D721Med (cell line): ENCODE measurements at places on chromosomes 5 and 9.

DNA sequence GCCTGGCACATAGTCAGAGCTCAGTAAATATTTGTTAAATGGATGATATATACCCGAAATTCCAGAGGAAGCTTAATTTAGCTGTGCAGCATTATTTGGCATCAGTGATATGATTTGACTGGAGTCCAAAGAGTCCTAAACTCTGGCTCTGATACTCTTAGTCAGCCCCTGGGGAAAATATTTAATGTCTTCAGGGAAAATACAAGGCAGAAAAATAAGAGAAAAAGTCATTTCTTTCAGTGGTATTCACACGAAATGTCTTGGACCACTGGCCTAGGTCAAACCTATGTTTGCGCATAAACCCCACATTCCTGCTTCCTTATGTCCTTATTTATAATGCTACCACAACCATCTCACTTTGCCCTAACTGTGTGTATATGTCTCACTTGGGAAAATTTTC is 23.8 kb downstream of the GLRA1 start:
- DNase-seq = no peak

DNA sequence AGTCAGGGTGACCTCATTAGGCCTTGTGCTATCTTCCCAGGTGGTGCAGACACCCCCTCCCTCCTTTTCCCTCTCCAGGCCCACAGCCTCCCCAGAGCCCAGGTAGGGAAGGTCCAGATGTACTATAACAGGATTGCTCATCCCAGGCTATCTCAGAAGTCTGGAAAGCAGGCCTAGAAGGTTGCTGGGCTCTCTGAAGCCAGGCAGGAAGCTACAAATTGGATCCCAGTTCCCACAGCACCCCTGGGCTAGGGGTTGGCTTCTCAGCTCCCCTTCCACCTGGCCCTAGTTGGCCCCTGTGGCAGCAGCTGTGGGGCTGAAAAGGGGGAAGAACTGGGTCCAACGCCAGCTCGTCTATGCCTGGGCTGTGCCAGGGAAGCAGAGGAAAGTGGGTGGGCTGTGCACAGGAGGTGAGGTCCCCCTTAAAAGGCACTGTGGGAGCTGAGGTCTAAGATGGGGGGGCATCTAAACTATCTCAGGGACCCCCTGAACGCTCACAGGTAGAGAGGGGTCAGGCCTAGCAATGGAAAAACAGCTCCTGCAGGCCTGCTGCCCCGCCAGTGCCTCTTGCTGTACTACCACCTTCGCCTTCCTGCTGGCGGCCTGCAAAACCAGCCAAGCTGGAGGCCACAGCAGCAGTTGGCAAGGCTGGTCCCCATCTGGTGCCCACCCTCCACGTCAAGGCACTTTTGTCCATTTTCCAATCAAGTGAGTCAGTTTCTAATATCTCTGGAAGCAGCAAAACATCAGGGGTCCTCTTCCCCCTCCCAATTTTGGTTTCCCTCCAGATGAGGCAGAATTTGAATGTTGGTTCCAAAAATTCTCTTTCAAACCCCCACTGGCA is 13.3 kb upstream of the PSMD5 start:
- no peak for DNase-seq

GRCh38 chr5:116759860-116760640 is 185.4 kb upstream of the SEMA6A start:
- no peak for DNase-seq

GRCh38 chr9:134380542-134381271 is 54.5 kb downstream of the RXRA start:
- DNase-seq = no peak

- no peak for DNase-seq
Measured at GRCh38 chr5:126818736-126819135, 41.8 kb downstream of the LMNB1 start.

DNA sequence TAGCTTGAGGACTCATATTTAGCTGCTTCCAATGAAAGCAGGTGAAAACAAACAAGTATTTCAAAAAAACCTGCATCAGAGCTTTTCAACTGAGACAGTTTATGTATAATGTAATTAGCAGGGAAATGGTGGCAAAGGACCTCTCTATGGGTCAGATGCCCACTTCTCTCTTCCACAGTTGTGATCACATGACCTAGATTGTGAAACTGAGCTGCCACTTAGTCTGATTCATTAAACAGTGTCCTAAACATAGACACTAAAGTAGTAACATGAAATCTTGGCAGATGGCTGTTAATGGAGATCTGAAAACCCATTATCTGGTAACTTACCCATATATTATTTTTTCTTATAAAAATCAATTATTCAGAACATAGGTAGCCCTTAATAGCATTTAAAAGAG is 663.6 kb upstream of the RIOK2 start:
- DNase-seq = no peak

GRCh38 chr9:83965350-83966208 is 14.4 kb downstream of the HNRNPK start:
- DNase-seq = no peak

- DNase-seq = no peak
Measured at GRCh38 chr5:41256400-41256799, 43.1 kb upstream of the C6 start.

DNA sequence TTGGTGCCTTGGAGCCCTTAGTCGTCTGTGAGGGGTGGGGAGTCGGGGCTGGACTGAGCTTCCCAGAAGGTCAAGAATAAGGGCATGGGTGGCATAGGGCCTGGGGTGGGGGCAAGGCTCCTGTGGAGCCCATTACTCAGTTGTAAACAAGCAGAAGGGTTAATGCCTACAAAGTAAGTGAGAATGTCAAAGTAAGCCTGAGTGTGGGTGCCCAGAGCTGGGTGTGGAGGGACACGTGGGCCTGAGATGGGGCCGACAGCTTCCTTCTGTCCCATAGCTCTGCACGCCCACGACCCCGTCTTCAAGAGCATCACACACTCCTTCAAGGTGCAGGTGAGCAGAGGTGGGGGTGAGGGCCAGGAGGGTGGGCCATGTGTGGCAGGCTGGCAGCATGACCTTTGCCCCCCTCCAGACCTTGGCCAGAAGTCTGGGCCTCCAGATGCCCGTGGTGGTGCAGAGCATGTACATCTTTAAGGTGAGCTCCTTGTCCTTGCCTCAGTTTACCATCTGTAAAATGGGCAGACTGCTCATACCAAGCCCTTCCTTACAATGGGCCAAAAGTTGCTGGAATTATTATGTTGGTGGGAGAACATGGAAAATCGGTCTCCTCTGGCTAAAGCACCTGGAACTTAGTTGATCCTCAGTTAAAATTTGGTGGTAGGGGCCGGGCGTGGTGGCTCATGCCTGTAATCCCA is 11.1 kb downstream of the DOLK start:
- DNase-seq = no peak

- no peak for DNase-seq
Measured at GRCh38 chr5:4901924-4902323, 238.2 kb upstream of the ADAMTS16 start.

DNA sequence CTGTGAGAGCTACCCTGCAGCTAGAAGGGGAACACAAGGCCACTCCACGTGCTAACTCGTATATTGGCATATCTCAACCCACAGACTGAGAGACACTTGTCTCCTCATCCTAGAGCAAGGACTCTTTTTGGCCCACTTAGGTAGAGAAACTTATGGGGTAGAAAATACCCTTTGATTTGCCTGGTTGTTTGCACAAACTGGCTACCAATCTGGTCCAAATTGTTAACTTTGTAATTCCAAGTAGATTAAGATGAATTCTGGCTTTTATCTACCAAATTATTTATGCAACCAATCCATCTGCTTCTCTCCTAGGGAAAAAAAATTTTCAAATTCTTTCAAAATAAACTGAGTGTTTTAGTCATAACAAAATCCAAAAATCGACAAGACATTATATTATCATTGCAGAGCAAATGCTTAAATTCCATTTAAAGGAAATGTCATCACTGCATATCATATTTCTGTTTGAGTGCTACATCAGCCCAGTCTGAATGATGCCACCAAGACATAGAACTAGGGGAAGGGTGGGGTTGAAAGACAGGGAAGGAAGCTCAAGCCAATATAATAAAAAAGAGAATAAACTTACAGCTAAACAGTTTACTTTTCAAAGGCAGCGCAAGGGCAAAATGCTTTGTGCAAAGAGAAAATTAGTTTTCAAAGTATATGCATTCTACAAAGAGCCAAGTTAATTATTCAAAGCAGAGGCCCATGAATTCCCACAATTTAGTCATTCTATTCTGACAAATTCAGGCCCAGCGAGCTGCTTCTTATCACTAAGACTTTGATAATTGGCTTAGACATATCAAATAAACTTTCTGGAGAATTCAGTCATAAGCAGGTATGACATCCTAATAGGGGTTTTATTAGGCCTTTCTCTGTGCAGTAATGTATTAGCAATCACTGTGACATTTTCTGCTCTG is 198.0 kb downstream of the CAAP1 start:
- no peak for DNase-seq

GRCh38 chr5:9790276-9790675 is 160.1 kb upstream of the TAS2R1 start:
- no peak for DNase-seq

DNA sequence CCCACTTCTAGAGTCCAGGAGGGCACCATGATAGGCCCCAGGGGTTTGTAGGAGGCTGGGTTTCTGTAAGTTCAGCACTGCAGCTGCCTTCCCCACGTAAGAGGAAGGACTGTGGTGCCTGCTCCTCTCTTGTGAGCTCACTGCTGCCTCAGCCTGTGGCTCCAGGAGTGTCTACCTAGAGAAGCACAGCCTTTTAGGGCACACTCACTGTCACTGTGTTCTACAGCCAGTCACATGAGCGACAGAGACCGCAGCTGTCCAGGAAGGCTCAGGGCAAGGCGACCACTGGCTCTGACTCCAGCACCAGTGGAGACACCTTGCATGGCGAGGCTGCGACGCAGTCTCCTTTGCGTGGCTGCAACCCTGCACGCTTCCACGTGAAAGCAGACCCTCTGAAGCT is 72.8 kb downstream of the OTULIN start:
- no peak for DNase-seq

GRCh38 chr5:82107267-82107666 is 135.4 kb downstream of the ATG10 start:
- no peak for DNase-seq

- no peak for DNase-seq
Measured at GRCh38 chr9:110066929-110067716, 140.8 kb downstream of the C9orf152 start.

DNA sequence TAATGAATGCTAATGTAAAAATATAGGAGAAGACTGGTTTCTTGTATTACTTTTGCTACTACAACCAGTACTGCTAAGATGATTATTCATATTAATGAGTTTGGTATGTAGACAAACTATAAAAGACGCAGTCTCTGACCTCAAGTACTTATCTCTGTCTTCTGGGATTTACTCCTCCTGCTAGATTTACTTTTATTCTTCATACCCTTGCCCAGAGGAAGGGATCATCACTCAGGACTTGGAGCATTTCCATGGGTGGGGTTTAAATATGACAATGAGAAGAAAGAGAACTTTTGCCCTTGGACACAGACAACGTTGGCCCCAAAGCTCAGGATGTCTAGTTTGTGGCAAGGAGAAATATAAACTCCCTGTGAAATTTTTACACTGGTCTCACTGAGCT is 126.1 kb downstream of the BNC2 start:
- DNase-seq = no peak

DNA sequence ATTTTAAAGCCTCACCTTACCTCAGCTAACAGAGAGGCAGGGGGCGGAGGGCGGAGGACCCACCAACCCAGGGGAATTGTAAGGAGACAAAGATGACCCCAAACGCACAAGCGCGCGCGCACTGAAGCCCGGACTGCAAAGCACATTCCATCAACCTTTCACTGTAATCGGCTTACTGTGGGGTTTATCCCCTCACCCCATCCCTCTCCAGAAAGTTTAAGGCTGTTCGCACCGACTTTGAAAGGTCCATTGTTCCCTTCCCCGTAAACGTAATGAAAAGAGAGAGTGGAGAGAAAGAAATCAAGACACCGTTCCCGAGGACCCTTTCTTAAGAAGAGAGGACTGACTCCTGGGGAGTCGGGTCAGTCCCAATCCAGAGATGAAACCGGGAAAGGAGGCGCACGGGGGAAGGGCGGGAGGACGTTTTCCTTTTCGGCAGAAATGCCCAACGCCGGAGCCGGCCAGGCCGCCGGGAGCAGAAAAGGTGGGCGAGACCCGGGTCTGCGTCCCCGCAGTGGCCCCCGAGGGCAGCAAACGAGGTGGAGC is 464 bp downstream of the CEMIP2 start:
- no peak for DNase-seq

DNA sequence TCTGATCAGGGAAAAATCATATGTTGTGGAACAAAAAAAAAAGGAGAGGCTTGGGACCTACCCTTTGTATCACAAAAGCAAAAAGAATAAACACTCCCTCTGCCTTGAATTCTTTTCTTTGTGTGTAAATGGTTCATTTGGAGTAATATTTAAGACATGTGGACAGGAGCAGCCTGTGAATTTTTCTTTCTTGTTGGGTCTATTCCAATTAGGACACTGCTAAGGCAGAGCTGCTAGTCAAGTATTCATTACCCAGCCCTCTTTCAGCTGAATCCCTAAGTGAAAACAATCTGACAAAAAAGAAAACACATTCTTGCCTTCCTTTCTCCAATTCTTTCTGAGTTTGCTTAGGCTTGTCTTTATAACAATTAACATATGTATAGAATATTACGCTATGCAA is 330.0 kb downstream of the EBF1 start:
- DNase-seq = no peak

DNA sequence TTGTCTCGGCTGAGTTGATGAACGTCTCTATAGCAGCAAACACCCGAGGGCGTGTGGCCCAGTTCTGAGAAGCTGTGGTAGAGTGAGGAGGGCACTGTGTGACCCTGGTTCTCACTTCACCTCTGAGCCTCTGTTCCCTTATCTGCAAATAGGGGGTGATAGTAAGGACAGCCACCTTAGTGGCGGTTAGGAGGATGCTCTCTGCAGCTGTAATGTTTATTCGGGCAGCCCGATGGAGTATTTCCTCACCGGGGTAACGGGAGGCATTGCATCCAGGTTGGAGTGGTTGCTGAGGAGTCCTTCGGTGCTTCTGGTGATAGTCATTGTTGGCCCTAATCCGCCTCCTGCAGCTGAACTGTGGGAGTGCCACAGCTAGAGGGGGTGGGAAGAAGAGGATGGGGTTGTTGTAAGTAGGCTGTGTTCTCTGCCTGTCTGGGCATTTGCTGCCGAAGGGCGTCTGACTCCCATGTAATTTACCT is 13.9 kb downstream of the PRRC2B start:
- DNase-seq = no peak

- DNase-seq = no peak
Measured at GRCh38 chr5:93915142-93915553, 173.7 kb upstream of the POU5F2 start.

- no peak for DNase-seq
Measured at GRCh38 chr5:29170599-29170998, 2022.9 kb upstream of the CDH6 start.
